Left renal cortex interstitium (tissue), 4 donors: ENCODE measurements at places on chromosomes 12 and 14. TPM values are rescaled to one million over a fixed set of nuclear protein-coding genes. Genes with fewer than 3 reads are reported as not detected.
A peak's percentile ranks its signal among the peaks of the same experiment; 100 is the strongest.

DNA sequence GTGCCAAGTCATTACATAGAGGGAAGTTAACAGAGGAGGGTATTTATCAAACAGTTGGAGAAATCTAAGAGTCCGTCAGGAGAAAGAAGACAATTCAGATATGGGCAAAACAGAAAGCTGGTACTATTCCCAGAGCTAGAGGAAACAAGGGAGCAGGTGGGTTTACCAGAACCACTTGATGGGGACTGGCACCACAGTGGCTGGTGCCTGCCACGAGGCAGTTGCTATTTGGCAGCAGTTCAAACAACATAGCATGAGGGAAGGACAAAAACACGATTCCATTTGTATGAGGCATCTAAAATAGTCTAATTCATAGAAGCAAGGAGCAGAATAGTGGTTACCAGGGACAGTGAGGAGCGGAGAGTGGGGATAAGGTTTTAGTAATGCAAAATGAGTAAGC lies 24.6 kb upstream of the KLRD1 start:
- no peak for DNase-seq

Gene KIAA0586
- 18.0 TPM for polyA plus RNA-seq

GRCh38 chr12:22874151-22874550 lies 249.2 kb downstream of the ETNK1 start:
- no peak for DNase-seq

DNA sequence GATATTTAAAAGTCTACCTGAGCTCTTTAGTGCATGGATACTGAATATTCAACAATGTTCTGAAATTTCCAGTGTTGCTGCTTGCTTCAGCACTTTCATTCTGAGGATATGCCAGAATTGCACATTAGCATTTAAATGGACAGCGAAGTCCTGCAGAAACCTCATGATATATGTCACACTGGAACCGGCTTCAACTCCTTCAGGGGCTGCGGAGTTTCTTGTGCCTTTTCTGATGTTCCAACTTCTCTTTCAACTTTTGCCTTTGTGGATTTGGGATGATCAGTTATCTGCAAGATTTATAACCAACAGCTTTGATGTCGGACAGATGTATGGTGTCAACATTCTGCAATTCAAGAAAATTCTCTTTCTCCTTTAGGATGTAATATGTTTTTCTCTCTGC lies 142.5 kb upstream of the LMNTD1 start:
- DNase-seq, result peak; percentile 11

Gene FOXA1
- 2.3 TPM for polyA plus RNA-seq

Gene TGFB3
- polyA plus RNA-seq, result 20.6 TPM

- no peak for DNase-seq
Observed at GRCh38 chr14:22613106-22613695, 15.1 kb downstream of the ABHD4 start.

Gene RD3L
- polyA plus RNA-seq, result not detected

Gene KRT78
- polyA plus RNA-seq, result not detected

DNA sequence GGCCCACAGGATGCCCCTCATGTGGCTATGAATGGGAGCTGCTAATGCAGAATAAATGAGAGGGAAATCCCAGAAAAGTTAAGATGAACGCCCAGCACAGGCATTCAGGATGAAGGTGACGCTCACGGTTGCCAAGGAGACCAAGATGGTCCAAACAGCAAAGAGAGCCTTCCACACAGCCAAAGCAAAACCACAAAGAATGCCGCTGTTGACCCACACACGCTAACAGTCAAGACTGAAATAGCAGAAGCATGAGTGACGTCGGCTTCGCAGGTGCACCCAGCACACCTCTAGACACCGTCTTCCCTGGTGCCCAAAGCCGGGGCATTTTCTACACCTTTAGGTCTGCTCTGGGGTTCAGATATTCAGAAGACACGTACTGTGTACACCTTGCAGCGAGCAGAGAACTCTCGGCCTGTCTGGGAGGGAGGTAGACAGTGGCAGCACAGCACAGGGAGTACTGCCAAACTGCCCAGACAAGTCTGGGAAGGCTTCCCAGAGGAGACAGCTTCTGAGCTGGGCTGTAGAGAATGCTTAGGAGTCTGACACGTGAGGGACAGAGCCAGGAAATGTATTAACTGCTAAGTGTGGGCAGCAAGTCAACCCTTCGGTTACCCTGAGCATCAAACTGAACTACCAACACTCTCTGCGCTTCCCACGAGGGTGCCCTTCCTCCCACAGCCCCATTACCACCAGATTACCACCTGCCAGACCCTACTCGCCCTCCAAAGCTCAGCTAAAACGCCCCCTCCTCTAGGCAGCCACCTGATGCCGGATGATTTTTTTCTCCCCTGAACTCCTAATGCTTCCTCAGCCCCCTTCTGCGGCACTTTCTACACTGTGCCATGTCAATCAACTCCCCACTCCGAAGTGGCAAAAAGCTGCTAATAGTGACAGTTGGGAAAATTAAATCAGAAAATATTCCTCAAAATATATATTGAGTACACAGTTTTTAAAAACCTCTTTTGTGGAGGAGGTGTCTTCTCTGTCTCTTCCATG lies 50.1 kb downstream of the CCDC88C start:
- no peak for DNase-seq
